ENCODE measurements at places on chromosomes 7 and 10.
A peak's percentile ranks its signal among the peaks of the same experiment; 100 is the strongest.

DNA sequence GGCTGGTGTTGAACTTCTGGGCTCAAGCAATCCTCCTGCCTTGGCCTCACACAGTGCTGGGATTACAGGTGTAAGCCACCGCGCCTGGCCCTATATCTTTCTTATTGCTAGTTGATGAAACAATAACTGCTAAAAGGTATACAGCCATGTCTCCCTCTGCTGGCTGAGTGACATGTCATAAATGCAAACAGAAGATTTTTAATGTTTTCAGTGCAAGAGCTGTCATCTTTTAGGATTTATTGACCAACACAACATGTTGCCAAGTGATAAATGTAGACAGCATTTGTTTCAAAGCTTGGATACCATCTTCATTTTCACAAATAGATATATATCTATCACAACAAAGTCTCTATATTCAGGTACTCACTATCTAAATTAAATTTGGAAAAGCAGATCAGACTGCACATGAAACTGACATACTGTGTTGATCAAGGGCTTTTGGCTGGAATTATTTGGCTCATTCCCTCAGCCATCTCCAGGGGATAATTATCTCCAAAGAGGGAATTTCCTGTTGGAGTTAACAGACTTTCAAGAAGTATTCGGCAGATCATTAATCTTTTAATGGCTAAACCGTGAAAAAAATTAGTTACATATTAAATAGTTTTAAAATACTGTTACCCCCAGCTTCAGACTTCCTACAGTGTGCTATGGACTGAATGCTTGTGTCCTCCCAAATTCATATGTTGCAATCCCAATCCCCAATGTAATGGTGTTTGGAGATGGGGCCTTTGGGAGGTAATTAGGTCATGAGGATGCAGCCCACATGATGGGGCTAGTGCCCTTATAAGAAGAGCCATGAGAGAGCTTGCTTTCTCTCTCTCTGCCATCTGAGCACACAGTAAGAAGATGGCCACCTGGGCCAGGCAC lies 41.3 kb upstream of the SRPK2 start:
- DNase-seq = peak; percentile 51

DNA sequence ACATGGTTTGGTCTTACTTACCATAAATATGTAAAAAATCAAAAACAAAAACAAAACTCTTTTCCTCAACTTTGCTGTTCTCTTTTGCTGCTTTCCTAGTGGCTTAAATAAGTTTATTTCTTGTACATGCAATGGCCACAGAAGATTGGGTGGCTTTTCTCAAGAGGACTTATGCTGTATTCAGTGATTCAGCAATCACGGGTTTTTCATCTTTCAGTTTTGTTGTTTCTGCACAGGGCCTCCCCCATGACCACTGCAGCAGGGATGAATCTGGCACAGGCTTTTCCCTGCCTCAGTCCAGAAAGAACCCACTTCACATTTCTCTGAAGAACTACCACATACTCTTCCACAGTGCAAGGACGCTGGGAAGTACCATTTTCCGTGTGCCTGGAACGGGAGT lies 355.0 kb downstream of the RNLS start:
- DNase-seq = no peak

GRCh38 chr7:158351051-158351450 lies 236.6 kb downstream of the PTPRN2 start:
- no peak for DNase-seq

DNA sequence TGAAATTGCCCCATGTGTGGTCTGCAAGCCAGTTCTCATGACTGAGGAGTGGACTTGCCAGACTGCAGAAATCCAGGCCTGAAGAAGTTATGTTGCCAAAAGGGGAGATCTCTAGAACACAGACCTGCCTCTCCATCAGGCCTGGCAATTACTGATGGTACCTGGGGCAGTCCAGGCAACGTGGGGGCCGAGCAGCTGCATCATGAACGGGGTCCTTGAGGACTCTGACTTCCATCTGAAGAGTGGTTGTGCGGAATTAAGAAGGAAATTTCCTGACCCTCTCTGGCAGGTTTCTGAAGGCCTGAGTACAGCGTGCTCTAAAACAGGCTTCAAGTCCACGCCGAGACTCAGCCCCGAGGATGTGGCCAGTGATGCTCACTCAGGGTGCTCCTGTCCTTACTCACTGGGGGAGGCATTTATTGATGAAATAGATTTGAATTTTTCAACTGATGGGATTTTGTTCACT lies 30.4 kb downstream of the RAMP3 start:
- no peak for DNase-seq

- no peak for DNase-seq
Observed at GRCh38 chr7:29184599-29184998, 10.0 kb upstream of the CHN2 start.

GRCh38 chr7:94056796-94057207 lies 52.6 kb upstream of the BET1 start:
- peak; percentile 84 for DNase-seq

DNA sequence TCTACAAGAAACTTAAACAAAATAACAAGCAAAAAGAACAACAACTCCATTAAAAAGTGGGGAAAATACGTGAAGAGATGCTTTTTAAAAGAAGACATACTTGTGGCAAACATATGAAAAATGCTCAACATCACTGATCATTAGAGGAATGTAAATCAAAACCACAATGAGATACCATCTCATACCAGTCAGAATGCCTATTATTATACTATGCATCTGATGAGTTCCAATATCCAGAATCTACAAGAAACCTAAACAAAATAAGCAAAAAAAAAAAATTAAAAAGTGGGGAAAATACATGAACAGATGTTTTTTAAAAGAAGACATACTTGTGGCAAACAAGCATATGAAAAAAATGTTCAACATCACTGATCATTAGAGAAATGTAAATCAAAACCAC lies 29.6 kb upstream of the AKR1C3 start:
- DNase-seq = peak; percentile 49

DNA sequence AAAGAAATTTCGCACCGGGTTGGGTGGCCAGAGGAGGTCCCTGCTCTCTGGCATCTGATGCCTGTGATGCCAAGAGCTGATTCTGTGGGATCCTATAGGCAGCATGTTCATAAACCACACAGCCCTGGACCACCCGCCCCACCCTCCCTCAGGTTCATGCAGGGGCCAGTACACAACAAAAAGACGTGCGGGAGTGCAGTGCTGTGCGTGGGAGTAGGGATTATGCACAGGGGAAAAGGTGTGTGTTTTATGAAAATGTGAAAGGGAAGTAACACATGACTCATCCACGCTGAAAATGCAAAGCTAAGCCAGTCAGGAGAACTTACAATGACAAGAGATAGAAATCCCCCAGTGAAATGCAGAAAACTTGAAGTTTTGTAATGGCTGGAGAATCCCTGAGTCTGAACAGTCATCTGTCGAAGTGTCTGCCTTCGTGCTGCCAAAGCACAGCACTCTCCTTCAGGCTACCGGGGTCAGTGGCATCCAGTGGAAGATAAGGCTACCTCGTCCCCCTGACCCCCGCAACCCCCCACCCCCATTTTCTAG lies 1.1 kb downstream of the KIAA1217 start:
- DNase-seq = peak; percentile 58

Data from EL (cell line).